ENCODE measurements at places on chromosomes 2 and 18.
A peak's percentile ranks its signal among the peaks of the same experiment; 100 is the strongest.

DNA sequence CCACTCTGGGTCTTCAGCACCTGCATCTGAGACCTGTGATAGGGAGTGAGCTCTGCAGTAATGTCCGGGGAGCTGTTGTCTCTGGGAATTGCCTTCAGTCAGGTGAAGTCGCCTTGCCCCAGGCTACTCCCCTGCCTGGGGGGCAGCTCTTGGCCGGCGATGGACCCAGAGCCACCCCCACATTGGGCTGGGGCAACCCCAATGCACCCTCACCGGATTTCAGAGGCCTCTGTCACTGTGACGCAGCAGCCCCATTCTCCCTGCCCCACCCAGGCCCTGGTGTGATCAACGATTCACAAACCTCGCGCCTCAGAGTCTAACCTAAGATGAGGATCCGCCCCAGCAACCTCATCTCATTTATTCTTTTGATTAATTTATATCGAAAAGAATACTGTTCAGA lies 303.6 kb downstream of the NDUFA10 start:
- no peak for DNase-seq

- no peak for DNase-seq
Observed at GRCh38 chr2:120685066-120685973, 50.3 kb upstream of the GLI2 start.

- no peak for DNase-seq
Observed at GRCh38 chr2:25373269-25373981, 31.7 kb upstream of the DNMT3A start.

GRCh38 chr18:74994502-74995418 lies 214.2 kb downstream of the PTGR3 start:
- no peak for DNase-seq

GRCh38 chr2:239554766-239555570 lies 154.1 kb upstream of the HDAC4 start:
- DNase-seq: no peak

DNA sequence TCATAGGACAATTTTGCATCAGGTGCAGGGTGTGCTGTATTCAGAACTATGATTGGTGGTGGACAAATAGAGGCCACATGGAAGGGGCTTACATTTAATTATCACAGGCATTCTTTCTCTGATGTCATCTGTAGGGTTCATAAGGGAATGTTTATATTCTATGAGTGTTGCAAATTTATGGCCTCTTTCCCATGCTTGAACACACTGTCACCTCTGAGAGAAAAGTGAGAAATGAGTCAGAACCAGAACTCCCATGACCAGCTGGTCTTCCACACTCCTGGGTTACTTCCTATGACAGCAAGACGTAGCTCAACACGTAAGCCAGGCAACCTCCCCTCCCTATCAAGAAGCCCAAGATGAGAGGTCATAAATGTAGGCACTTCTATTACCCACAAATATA lies 310.8 kb downstream of the PIEZO2 start:
- no peak for DNase-seq

DNA sequence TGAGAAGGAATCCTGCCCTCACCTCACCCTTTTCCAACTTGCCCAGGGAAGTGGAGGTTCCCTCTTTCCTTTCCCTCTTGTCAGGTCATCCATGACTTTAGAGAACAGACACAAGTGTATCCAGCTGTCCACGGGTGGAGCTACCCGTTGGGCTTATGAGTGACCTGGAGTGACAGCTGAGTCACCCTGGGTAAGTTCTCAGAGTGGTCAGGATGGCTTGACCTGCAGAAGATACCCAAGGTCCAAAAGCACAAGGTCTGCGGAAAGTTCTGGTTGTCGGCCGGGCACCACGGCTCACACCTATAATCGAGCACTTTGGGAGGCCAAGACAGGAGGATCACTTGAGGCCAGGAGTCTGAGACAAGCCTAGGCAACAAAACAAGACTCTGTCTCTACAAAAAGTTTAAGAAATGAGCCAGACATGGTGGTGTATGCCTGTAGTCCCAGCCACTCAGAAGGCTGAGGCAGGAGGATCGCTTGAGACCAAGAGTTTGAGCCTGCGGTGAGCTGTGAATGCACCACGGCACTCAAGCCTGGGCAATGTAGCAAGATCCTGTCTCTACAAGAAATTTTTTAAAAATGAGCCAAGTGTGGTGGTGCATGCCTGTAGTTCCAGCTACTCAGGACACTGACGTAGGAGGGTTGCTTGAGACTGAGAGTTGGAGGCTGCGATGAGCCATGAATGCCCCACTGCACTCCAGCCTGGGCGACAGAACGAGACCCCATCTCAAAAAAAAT lies 14.0 kb upstream of the CNDP1 start:
- DNase-seq: no peak

DNA sequence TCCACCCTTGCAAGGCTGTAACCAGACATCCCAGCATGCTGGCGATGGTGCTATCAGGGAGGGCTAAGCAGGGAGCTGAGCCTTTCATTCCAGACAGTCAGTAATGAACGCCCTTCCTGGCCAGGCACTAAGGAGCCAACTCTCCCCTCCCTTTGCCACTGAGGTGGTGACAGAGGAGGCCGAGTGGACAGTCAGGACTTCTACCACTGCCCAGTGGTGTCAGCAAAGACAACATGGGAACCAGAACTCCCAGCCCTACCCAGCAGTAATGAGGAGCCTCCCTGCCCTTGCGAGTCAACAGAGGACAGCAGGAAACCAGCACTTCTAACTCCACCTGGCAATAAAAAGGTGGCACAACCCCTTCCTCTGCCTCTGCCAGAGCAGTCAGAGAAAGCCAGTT lies 68.6 kb downstream of the ZAP70 start:
- no peak for DNase-seq

DNA sequence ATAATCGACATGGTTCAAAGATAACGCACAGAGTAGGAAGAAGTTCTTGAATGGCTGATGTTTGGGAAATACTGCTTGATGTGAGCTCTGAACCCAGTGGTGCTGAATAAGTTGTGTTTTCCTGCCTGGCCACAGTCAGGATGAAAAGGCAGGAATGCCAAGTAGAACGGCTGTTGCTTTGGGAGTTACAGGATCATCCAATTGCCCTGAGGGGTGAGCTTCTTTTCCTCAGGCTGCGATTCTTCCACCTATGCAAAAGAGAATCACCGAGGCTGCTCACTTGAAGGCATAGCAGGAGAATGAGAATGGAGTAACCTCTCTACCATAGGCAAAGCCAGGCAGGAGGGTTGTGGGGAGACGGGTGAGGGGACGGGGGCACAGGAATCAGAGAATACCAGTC lies 14.4 kb upstream of the IGFBP2 start:
- no peak for DNase-seq

GRCh38 chr2:46065152-46065551 lies 232.1 kb upstream of the EPAS1 start:
- no peak for DNase-seq

DNA sequence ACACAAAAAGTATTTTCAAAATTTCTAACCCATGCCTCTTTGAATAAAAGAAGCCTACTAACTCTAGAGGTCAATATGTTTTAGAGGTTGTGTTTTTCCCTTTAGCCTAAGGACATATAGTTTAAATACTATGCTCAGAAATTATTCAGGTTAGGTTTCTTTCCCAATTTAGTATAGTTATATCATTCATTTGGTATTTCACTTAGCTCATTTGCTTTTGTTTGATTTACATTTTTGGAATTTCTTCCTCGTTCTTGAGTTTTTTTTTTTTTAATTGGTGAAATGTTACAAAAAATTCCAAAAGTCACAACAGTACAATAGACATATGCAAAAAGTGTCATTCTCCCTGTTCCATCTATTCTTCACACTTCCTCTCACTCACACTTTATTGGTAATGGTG lies 371.3 kb upstream of the TNP1 start:
- no peak for DNase-seq

- peak; percentile 71 for DNase-seq
Observed at GRCh38 chr18:37403100-37403781, 162.4 kb downstream of the CELF4 start.

- DNase-seq: no peak
Observed at GRCh38 chr18:10101729-10102128, 187.9 kb downstream of the VAPA start.

GRCh38 chr2:239801404-239802184 lies 223.5 kb downstream of the NDUFA10 start:
- no peak for DNase-seq

DNA sequence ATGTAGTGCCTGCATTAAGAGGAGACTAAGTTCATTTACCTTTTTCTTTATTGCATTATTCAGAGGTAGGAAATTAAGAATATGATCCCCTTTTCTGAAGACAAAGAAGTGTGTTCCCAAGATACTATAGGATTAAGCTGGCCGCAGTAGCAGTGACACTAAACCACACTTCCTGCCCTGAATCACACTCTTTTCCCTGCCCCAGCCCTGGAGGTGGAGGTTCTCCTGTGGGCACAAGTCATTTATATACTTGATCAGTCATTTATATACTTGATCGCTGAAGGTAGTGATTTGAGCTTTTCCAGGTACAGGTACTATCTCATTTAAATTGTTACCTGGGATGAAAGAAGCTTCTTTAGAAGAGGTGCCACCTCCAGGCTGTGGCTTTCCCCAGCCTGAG lies 78.6 kb downstream of the ARMC9 start:
- DNase-seq: no peak

GRCh38 chr2:85705680-85706039 lies 11.5 kb downstream of the GNLY start:
- peak; percentile 83 for DNase-seq

DNA sequence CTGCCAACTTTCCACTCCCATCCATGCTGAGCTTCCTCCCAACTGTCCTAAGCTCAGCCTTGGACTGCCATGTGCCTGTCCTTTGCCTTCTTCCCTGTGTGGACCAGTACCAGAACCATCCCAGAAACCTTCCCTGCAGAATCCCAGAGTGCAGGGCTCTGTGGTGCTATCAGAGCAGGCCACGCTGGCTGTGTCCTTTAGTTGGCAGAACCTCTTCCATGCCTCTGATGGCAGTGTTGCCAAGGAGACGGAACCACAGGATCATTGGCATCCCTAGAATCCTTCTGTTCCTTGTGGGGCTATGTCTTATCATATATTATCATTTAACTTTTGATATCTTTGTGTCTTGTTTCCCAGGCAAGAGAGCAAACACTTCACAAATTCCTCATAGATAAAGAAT lies 73.0 kb upstream of the NOSTRIN start:
- no peak for DNase-seq

DNA sequence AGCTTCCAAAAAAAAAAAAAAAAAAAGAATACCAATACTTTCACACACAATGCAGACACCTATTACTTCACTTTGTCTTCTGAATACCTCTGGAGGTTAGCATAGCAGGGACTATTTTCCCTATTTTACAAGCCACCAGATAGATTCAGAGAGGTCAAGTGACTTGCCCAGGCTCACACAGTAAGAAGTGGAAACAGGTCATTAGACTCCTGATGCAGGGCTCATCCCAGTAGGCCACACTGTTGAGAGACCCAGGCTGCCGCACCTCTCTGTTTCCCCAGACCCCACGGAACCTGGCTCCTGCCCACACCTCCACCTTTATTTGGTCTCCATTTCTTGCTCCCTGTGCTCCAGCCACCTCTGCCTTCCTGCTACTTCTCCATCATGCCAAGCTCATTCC lies 19.4 kb downstream of the SMYD1 start:
- DNase-seq: no peak

DNA sequence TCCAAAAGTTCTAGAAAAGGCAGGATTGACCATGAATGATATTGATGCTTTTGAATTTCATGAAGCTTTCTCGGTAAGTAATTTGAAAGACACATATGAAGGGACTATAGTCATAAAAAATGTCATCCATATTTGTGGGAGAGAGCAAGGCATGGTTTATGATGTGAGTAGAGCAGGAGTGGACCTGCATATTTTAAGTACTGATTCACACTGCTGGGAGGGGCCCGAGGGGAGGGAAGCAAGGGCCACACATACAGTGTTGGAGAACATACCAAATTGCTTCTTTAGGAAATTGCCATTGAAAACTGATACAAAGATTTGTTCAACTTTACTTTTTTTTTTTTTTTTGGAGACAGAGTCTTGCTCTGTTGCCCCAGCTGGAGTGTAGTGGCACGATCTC lies 39.4 kb downstream of the HADHB start:
- peak; percentile 69 for DNase-seq

- DNase-seq: peak; percentile 50
Observed at GRCh38 chr2:110157153-110157793, 41.7 kb upstream of the MALL start.

- no peak for DNase-seq
Observed at GRCh38 chr2:182031956-182032355, 46.3 kb downstream of the PPP1R1C start.

DNA sequence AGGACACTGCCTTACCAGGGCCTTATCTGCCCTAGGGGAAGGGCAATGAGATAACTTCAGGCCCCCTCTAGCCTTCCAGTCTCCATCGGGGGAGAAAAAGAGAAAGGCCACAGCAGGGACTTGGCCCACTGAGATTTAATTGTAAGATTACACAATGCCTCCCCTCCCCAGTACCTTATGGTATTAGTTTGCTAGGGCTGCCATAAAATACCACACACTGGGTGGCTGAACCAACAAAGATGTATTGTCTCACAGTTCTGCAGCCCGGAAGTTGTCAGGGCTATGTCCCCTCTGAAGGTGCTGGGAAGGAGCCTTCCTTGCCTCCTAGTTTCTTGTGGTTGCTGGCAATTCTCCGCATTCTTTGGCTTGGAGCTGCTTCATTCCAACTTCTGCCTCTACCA lies 34.8 kb upstream of the SPATA3 start:
- no peak for DNase-seq

- no peak for DNase-seq
Observed at GRCh38 chr18:63175264-63175663, 144.3 kb downstream of the BCL2 start.

DNA sequence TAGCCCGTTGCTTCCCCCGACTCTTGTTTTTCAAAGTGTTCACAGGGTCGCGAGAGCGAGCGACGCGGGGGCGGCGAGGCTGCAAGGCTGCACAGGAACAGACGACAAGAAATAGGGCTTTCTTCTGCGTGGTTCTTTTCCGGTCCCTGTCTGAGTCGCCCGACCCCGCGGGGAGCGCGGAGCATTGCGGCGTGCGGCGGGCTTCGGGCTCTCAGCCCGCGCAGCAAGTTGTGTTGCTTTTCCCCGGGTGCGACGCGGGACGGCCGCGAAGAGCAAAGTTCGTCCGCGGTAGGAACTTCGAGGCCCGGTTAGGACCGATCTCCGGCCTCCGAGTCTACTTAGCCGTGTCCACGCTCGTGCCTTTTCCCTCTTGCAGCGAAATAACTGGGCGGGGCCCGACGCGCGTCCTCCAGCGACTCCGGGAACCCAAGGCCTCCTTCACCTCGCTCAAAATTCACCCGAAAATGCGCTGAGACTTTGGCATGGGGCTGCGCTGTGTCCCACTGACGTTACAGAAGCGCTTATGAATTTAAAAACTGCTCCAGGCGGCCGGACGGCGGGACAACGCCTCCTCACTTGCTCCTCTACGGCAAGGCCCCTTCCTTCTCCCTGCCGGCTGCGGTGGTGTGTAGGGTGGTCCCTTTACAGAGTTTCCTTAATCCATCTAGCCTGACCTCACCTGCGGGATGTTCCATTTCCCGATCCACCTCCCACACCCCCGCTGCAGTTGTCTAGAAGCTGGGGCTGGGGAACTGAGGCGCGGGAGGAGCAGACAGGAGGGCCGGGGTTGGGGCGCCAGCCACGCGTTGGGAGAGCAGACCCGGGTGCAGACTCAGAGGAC lies 1.5 kb upstream of the BCL2L11 start:
- DNase-seq: no peak

- no peak for DNase-seq
Observed at GRCh38 chr2:110659248-110659647, 18.6 kb downstream of the BUB1 start.

All from HTR-8/SVneo (cell line).